NCI-H1694 (cell line): ENCODE measurements at places on chromosomes 1 and 21.

- DNase-seq, result no peak
Measured at GRCh38 chr1:55974714-55975441, 604.5 kb downstream of the PLPP3 start.

GRCh38 chr1:217526636-217527035 is 104.3 kb downstream of the GPATCH2 start:
- DNase-seq, result no peak

DNA sequence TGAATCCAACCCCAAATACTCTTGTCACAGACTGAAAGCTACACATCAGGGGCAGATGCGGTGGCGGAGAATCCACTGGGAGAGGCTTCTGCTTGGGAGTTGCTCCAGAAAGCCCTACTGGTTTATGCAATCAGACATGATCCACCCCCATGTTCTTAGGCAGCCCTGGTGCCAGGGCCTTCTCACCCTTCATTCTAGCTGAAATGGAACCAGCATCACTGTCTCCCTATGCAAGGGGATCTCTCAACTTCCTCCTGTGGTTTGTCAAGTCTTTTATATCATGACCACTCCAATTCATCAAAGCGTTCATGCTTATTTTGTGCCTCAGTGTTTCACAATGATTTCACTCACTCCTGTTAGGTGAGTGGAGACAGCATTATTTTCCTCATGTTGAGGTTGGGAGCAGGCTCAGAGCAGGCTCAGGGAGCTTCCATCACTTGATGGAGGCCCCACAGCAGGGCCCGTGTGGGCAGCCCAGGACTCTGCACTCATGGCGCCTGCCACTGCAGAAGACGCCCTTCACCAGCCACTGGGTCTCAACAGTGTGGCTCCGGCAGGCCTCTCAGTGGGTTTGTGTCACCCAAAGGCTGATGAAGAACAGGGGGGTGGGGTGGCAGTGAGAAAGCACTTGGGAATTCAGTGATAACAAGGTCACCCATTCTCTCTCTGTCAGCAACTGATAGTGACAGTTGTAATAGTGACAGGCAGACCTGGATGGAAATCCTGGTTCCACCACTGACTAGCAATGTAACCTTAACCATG is 67.1 kb downstream of the CD58 start:
- no peak for DNase-seq

GRCh38 chr1:199791495-199791894 is 236.0 kb upstream of the NR5A2 start:
- DNase-seq, result no peak

- DNase-seq, result no peak
Measured at GRCh38 chr1:241640867-241641622, 876 bp upstream of the CHML start.

DNA sequence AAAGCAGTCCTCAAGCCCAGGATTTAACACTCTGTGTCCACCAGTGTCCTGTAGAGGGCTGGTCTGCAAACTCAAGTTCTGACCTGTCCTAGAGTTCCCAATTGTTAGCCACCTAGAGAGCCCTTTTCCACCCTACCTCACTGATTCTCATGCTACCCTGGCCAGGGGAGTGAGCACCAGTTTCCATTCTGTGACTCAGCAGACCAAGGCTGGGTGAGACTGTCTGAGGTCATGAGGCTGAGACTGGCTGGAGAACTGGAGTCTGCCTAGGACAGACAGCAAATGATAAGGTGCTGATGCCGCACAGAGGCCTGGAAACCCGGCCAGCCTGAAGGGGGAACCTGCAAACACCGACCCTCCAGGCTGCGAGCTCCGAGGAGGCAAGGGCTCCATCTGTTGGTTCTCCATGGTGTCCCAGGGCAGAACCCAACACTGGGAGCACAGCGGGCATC is 13.7 kb downstream of the GLIS1 start:
- peak; percentile 38 for DNase-seq

DNA sequence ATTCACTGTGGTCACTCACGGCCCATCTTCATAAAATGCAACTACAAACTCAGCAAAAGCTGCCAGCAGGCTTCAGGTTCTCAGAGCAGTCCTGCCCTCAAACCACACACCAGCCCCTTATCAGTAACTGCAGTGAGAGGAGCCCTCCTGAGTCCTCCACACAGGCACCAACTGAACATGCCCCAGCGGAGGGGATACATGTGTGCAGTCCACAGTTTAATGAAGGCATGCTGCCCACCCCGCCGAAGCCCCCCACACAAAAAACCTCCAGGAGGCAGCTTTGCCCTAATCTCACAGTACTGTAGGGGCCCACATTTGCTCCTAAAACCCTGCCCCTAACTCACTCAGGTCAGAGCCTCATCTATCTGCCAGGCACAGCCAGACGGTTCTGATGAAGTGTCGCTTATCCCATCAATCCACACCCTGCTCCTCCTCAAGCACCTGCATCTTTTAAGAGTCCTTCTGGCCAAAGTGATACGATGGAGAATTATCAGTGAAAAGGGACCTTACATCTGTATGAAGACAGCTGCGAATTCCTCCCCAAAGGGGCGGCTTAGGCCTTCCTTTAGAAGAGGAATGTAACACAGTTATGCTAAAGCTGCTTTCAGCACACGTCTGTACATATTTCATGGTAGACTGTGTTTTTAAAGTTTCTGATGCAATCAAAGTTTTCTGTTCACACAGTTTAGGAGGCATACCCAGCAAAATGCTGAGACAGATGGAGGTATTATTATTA is 3.5 kb downstream of the ABCB10 start:
- no peak for DNase-seq
